NCI-H1417 treated with DMSO at 0.1 percent for 48 hours (cell line): ENCODE measurements at places on chromosomes 7 and 10.

GRCh38 chr7:100893318-100893895 is 2.3 kb downstream of the ACHE start:
- no peak for DNase-seq

- no peak for DNase-seq
Measured at GRCh38 chr10:110275128-110275729, 29.5 kb downstream of the SMNDC1 start.

- DNase-seq = no peak
Measured at GRCh38 chr10:75466886-75467285, 35.5 kb downstream of the LRMDA start.

DNA sequence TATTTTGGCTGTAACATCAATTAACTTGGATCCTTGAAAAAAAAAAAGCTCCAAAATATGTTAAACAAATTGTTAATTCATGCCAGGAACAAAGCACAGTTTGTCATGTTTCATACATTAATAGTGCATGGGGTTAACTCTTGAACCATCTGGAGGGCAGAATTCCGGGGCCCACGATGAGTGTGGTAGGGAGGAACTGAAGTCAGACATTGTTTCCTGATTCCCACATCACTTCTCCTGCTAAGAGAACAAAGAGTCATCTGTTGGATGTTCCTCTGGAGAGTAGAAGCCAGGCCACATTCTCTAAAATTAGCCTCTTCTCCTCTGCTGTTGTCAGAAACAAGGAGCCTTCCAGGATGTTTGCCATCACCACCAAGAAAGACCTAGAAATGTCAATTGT is 54.6 kb downstream of the TMEM178B start:
- DNase-seq = no peak

GRCh38 chr7:247181-247580 is 42.8 kb upstream of the FOXL3 start:
- DNase-seq = no peak

- no peak for DNase-seq
Measured at GRCh38 chr10:88735661-88736060, 24.2 kb upstream of the LIPN start.

GRCh38 chr10:79444199-79445119 is 965 bp downstream of the ZCCHC24 start:
- no peak for DNase-seq

DNA sequence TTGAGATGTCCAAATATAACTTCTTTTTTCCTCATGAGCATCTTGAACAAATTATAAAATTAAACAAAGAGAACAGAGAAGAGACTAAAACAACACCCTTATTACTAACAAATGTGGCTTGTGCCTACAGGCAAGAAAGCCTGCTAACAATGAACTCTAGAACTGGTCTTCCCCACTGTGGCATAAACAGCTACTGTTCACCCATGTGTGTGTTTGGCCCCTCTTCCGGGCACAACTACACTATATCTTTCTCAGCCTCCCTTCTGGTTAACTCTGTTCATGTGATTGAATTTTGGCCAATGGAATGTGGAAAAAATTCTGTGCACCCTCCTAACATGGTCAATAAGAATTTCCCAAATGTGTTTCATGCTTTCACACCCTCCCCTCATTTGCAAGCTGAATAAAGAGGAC is 117.0 kb downstream of the KBTBD2 start:
- no peak for DNase-seq

- DNase-seq = no peak
Measured at GRCh38 chr7:151361193-151361959, 19.8 kb downstream of the NUB1 start.

DNA sequence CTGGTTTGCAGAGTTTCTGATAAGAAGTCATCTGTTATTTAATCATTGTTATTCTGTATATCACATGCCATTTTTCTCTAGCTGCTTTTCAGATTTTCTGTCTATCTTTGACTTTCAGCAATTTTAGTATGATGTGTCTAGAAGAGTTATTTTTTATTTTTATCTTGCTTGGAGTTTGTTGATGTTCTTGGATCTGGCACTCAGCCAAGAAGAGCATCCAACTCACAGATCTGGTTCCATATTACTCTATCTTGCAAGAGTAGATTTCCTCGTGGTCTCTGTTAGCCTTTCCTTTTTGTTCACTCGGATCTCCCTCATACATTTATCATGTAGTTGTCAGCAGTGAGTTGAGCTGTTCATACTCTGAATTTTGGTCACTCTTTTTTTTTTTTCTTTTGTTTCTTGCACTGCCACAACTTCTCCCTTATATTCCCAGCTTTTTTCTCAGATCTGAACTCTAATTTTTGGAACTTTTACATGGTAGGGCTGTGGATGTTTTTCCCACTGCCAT is 54.8 kb upstream of the CALCR start:
- DNase-seq = no peak

GRCh38 chr7:143960813-143961610 is 6.4 kb downstream of the OR2F1 start:
- no peak for DNase-seq

GRCh38 chr10:8705415-8705814 is 650.9 kb downstream of the GATA3 start:
- no peak for DNase-seq

DNA sequence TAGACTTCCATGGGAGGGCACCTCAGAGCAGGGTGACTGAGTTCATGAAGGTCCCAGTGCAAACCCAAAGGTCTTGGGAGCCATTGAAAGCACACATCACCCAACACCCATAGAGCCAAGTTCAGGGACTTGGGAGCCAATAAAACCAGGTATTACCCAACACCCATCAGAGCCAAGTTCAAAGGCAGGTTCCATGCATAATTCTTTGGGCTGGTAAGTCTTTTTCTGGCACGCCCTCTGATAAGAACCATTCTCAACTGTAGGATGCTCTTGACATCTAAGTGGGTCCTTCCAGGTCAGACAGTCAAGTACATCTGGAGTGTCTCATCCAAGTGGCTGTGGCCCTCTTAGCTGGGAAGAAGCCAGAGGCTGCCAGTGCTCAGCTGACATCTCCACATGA is 63.2 kb downstream of the EBF3 start:
- DNase-seq = no peak

DNA sequence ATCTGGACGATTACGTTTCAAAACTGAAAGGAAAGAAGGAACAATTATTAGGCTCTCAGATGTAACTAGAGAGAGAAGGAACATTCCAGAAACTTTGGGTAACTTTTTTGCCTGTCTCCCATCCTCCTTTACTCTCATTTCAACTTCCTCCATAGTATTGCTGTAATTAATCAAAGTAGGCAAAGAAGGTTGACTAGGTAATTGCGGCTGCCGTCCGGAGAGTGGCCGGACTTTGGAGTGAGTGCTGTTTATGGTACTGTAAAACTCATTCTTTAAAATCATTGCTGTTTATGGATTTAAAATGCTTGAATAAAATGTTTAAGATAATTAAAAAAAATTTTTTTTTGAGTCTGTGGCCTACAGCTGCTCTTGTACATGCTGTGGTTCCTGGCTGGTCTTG is 56.4 kb downstream of the RBM33 start:
- DNase-seq = no peak

DNA sequence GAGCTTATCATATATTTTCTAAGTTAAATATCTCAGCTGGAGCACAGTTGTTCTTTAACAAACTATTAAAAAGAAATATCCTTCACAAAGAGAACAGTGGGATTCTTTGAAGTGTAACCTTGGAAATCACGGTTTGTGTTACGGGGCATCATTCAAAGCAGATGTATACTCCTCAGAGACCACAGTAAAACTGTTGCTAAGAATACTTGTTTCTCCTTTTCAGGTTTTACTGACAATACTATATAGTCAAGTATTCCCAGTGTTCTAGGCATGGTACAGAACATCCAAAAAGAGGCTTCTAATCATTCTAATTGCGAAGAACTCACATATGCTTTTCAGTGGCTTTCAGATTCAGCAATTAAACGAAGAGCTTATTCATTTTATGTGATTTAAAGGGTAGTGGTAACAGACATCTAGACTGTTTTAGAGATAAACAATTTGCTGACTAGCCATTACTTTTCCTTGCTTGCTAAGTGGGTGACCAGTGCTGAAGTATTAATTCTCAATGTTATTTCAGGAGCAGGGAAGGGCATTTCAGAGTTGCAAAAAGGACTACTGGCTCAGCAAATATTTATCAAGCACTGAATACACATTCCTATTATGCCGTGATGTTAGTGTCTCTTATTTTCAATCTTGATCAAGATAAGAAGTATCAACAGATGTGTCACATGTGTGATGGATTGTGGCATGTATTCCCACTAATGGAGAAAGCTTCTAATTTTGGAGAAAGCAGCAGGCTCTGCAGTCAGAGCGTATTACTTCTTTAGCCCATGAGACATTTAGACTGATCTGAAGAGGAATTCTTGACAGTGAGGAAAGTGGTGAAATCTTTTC is 236.8 kb downstream of the RNLS start:
- no peak for DNase-seq
